ENCODE measurements at places on chromosomes 16 and 17.

GRCh38 chr17:29585080-29585751 is 4.2 kb downstream of the GIT1 start:
- peak; percentile 60 for DNase-seq

GRCh38 chr17:77489893-77490255 is 349.1 kb downstream of the SEC14L1 start:
- peak; percentile 83 for DNase-seq

- no peak for DNase-seq
Observed at GRCh38 chr16:56382901-56383355, 42.4 kb downstream of the AMFR start.

- DNase-seq, result no peak
Observed at GRCh38 chr17:39782481-39782880, 44.7 kb downstream of the GRB7 start.

- no peak for DNase-seq
Observed at GRCh38 chr17:12107905-12108304, 87.2 kb downstream of the MAP2K4 start.

DNA sequence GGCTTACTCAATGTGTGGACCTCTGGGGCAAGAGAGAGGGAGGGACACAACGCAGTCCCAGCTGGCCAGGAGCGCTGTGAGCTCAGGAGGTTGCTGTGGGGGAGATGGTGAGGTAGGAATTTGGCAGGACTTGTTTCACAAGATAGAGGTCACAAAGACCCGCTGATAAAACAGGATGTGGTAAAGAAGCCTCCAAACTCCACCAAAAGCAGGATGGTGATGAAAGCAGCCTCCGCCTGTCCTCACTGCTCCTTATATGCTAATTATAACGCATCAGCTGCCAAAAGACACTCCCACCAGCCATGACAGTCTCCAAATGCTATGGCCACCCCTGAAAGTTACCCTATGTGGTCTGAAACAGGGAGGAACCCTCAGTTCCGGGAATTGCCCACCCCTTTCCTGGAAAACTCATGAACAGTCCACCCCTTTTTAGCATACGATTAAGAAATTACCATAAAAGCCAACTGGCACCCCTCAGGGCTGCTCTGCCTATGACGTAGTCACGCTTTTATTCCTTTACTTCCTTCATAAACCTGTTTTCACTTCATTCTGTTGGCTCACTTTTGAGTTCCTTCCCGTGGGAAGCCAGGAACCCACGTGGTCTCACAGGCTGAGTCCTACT is 5.3 kb upstream of the EIF4A3 start:
- DNase-seq, result no peak

DNA sequence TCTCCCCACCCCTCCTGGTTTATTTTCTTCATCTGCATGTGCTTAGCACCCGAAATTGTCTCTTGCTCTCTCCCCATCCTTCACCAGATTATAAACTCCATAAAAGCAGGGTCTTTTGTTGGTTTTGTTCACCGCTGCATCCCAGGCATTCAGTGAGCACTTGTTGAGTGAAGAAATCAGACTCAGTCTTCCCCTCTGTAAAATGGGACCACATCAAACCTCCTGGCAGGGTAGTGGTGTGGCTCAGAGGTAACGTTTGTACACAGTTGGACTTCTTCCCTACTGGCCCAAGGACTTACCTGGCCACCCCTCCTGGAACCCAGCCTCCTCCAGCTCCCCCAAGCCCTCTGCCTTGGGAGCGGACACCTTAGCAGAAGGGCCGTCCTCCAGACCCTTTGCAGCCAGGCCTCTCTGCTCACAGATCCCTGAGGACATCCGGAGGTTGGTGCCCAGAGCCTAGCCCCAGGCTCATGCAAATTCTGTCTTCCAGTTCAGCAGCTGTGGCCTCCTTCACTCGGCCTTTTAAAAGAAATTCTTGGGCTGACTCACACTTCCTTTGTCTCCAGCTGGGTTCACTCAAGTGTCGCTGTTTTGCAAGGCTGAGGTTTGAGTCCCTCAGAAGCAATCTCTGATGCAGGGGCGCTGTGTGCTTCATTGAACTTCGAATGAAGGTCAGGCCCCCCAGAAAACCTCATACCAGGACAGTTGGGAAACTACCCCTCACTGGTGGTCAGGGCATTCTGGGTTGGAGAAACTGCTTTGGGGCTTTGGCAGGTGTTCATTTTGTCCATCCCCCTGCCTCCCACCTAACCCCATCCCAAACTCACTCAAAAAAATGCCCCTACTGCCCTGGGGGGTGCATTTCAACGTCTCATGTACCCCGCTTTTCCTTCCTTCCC is 16.8 kb upstream of the RMI2 start:
- DNase-seq, result peak; percentile 68

DNA sequence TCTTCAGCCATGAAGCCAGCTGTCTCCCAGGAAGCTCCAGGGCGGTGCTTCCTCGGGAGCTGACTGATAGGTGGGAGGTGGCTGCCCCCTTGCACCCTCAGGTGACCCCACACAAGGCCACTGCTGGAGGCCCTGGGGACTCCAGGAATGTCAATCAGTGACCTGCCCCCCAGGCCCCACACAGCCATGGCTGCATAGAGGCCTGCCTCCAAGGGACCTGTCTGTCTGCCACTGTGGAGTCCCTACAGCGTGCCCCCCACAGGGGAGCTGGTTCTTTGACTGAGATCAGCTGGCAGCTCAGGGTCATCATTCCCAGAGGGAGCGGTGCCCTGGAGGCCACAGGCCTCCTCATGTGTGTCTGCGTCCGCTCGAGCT is 14.1 kb downstream of the STH start:
- DNase-seq, result no peak

- no peak for DNase-seq
Observed at GRCh38 chr16:66224626-66225025, 141.9 kb upstream of the CDH5 start.

DNA sequence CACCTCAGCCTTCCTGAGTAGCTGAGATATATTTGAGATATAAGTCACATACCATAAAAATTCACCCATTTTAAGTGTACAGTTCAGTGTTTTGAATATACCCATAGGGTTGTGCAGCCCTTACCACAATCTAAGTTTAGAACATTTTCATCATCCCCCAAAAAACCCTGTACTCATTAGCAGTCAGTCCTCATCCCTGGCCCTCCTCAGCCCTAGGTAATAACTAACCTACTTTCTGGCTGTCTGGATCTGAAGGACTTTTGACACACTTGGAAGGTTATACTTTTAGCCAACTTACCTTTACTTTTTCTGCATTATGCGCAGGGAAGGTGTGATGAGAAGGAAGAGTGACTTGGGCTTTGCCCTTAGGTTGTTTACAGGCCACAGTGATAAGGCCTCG is 4.0 kb upstream of the PLEKHG4 start:
- DNase-seq, result peak; percentile 15

GRCh38 chr16:46801428-46802049 is 29.4 kb downstream of the C16orf87 start:
- DNase-seq, result no peak

- no peak for DNase-seq
Observed at GRCh38 chr17:76645481-76645880, 1.9 kb upstream of the ST6GALNAC1 start.

DNA sequence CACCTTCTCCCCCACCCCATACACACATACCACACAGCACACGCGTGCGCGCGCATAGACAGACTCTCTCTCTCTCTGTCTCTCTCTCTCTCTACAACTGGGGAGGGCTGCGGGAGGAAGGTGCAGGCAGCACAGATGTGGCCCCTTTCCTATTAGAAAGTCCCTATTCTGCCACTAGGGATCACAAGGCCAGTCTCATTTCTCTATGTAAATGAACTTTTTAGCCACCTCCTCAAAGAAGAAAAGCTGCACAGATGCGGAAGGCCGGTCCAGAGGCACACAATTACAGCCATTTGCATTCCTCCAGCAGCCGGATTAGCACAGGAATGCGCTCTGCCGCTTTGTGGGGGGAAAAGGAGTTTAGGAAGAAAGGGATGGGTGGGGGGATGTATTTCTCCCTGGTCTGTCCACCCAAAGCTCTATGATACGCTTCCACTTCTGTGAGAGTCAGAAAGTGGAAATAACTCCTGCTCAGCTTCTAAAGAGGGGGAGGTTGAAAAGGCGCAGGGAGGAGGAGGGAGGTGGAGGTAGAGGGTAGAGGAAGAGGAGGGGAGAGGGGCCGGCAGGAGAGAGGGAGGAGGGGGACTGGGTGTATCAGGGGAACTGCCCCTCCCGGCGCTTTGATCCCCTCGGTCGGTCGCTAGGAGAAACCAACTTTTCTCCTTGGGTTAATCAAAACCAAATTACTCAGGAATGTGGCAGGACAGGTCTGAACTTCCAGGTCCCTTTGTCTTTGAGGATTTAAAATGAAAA is 11.7 kb downstream of the ZFHX3 start:
- peak; percentile 9 for DNase-seq

DNA sequence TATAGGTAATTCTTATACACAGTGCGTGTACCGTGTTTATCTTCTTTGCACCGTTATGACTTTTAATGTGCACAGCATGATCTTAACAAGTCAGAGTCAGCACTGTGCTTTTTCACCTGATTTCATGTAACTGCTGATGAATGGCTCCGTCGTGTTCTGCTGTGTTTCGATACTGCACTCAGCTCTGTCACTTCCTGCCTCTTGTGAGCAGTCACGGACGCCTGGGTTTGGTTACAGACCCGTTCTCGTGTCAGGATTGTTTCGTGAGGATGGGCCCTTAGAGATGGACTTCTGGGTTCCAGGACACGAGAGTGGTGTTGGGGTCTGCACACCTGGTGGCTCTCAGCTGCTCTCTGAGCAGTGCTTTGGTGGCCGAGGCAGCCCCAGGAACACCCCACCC is 24.6 kb downstream of the TBCD start:
- no peak for DNase-seq

DNA sequence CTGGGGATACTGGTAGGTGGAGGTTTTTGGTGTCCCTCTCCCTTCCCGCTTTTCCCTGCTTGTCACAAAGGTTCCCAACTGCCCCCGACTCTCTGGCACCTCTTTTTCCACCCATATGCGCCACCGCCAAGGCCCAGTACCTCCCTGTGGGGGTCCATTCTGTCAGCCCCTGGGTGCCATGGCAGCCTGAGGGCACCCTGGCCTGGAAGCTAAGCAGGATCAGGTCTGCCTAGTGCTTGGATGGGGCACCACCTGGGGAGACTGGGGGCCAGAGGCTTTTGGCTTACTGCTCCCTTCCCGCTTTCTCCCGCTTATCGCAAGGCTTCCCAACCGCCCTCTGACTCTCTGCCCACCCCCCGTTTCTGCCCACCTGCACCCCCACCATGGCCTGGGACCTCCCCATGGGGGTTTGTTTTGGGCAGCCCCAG is 2286.4 kb downstream of the TP53TG3F start:
- no peak for DNase-seq

DNA sequence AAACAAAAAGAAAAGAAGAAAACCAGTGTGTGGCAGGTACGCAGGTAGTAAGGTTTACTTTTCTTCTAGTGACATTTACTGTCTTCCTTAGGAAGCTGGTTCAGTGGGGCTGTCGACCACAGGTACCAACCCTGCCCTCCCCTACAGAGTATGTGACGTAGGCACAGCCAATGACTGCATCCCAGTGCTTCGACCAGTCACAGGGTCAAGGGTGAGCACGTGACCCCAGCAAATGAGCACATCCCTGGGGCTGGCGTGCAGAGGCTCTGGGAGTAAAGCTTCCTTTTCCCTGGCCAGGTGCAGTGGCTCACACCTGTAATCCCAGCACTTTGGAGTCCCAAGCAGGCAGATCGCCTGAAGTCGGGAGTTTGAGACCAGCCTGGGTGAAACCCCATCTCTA is 38.9 kb upstream of the PLCG2 start:
- DNase-seq, result no peak

DNA sequence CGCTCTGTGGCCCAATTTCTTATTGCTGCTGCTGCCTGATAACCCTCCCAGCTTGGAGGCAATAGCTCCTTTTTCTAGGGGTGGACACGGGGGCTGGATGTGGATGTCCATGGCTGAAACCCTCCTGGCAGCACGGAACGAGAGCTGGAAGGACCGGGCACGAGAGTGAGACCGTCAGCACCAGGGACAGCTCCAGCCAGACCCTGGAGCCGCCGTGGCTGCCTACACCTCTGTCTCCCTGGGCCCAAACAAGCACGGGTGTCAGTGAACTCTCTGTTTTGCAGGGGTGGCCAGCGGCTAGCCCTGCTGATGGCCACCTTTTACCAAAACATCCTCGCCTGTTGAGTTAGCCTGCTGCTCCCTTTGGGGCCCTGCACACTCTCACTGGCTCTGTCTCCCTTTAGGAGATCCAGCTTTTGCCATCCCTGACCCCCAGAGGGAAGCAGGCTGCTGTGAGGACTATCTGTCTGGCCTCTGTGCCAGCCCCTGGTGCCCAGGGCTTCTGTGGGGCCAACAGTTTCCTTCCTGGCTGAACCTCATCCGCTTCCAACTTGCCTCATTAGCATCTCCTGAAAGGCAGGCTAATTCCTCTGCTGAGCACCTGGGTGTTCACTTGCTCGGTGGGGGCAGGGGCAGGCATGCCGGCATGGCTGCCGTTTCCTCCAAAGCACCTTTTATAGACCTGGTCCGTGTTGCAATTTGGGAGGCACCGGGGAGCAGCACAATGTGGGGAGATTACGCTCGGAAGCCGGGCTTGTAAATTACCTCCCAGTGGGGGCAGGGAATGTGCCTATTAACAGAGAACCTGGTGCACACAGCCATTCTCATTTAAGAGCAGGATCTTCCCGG is 118.1 kb downstream of the ENGASE start:
- DNase-seq, result peak; percentile 52
